ENCODE measurements at places on chromosomes 16 and 17. TPM values are rescaled to one million over a fixed set of nuclear protein-coding genes. Genes with fewer than 3 reads are reported as not detected.

Gene CES5A
- total RNA-seq: not detected

Gene KRTAP9-2
- total RNA-seq: not detected

Gene PRAC1
- not detected for total RNA-seq

Gene TBX2
- total RNA-seq: 3.6 TPM

Gene ASIC2
- 4.6 TPM for total RNA-seq

Gene MYL4
- total RNA-seq: 1.1 TPM

Gene STH
- not detected for total RNA-seq

Measured in glomerular endothelial cell (primary cell).